ENCODE measurements at places on chromosomes 5 and 9.
A peak's percentile ranks its signal among the peaks of the same experiment; 100 is the strongest.

DNA sequence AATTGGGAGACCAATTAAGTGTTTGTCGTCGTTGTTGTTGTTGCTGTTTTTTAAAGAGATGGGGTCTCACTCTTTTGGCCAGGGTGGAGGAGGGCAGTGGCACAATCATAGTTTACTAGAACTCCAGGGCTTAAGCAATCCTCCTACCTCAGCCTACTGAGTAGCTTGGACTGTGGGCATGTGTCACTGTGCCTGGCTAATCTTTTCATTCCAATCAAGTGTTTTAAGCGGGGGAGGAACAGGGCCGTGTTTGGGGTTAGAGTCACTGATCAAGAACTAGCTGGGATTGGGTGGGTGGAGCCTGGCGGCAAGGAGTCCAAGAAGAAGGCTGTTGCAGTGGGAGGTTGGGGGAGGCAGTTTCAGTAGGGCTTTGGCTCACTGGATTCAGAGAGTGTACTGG, 13.8 kb downstream of the SNX30 start:
- DNase-seq = peak; percentile 38

DNA sequence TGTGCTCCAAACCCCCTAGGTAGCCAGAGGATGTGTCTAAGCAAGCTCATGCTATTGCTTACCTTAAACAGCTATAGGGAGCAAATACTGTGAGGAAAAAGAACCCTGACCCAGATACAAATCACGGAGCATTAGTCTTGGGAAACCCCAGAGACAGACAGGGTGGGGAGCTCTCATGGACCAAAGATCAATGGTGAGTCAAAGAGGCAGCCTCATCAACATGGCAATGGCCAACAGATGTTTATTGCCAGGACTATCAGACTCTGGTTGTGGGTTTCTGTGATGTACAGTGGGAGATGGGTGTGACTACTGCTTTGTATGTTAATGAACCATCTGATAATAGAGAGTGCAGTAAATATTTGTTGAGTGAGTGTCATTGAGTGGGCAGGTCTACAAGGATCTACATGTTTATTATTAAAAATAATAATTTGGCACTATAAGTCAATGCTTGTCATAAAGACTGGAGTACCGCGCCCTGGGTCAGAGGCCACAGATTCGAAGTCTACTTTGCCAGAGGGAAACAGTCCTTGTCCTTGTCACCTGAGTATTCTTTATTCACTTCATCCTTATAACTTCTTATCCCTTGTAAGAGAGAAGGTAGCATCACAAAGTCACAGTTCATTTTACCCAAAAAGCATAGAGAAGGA, 56.5 kb upstream of the RAI14 start:
- peak; percentile 43 for DNase-seq

DNA sequence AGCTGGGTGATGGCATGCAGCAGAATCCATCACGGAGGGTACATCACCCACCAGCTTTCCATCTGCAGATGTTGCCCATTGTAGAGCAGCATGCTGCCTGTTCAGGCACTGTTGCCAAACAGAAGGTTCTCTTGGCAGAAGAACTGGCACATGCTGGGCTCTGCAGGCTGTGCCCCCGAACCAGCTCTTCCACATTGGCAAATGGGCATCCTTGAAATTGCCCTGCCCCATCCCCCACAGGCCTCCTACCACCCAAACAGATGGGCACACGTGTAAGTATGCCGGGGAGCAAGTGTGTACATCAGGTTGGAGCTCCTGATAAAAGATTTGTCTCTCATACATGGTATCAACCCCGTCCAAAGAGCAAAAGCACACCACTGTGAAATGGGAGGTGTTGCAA, 220.3 kb upstream of the TAS2R1 start:
- DNase-seq = no peak

DNA sequence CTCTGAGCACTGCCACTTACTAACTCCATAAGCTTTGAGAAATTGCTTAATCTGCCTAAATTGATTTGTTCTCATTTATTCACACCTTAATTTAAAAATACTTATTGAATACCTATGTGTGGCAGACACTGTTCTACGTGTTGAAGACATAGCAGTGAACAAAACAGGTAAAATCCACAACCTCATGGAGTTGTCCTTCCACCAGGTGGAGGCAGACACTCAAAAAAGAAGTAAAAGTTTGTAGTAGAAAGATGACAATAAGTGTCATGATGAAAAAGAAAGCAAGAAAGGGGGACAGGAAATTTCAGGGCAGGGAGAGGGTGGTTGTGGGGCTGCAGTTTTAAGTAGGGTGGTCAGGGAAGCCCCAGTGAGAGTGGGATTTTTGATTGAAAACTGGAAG, 94.9 kb downstream of the SREK1 start:
- no peak for DNase-seq

- DNase-seq = no peak
Measured at GRCh38 chr9:126675147-126675467, 61.4 kb downstream of the LMX1B start.
